ENCODE measurements at places on chromosomes 13 and 19.

GRCh38 chr19:1449467-1450442, at the start of gene APC2:
Gene APC2, plus strand, starts transcription at chr19:1450121. Its CDS starts 2,881 bp downstream, at chr19:1453002.
- DNase-seq: no peak

DNA sequence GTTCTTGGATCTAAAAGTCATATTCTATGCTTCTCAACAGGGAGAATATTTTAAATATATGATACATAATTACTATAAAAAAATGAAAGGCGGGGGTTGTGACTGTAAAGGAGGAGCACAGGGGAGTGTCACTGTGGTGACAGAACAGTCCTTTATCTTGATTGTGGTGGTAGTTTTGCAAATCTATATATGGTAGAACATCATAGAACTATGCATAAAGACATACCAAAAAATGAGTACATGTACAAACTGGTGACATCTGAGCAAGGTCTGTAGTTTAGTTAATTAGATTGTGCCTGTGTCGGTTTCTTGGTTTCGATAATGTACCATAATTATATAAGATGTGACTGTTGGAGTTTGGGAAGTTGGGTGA, 38.7 kb upstream of the GARRE1 start:
- DNase-seq: no peak

- no peak for DNase-seq
Measured at GRCh38 chr13:83515268-83516015, 366.8 kb downstream of the SLITRK1 start.

- DNase-seq: no peak
Measured at GRCh38 chr19:12098040-12098439, 33.5 kb downstream of the ZNF844 start.

GRCh38 chr19:28846094-28846812, 366.7 kb downstream of the UQCRFS1 start:
- no peak for DNase-seq

GRCh38 chr19:49149652-49150105, 5.5 kb downstream of the HRC start:
- DNase-seq: no peak

DNA sequence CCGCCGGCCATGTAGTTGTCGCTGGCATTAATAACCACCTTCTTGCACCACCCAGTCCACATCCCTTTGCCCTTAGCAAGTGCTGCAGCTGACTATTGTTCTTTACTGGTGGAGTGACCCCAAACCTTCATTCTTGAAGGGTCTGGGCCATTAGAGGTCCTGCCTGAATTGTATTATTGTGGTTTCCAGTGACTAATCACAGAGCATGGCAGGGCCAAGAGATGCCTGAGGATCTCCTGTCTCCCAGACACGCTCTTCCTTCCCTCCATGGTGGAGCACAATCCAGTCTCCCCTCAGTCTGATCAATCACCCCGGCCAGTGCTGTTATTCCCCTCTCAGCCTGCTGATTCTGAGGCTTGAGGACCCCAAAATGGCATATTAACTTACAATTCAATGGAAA, 39.0 kb downstream of the C1QTNF9 start:
- DNase-seq: no peak

GRCh38 chr13:92260363-92260762, 861.9 kb downstream of the GPC5 start:
- no peak for DNase-seq

DNA sequence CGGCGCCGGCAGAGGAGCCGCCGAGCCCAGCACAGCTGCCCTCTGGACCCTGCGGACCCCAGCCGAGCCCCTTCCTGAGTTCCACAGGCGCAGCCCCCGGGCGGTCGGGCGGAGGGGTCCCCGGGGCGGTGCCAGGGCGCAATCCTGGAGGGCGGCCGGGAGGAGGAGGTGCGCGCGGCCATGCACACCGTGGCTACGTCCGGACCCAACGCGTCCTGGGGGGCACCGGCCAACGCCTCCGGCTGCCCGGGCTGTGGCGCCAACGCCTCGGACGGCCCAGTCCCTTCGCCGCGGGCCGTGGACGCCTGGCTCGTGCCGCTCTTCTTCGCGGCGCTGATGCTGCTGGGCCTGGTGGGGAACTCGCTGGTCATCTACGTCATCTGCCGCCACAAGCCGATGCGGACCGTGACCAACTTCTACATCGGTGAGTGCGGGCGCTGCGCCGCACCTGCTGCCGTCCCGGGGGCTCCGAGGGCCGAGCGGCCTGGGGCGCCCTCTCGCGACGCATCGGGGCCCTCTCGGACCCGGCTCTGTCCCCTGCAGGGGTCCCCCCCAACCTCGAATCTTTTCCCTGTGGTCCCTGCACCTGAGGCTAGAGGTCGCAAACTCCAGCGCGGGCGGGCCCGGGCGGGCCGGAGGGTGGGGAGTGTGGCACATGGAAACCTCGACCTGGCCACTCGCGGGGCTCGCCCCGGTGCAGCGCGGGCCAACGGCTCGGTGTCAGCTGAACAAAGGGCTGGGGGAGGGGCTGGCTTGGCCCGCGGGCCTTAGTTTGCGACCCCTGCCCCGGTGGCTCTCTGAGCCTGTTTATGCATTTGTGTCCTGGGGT, at the start of gene KISS1R:
Gene KISS1R, plus strand, starts transcription at position 11 of the 829 bp plus-strand sequence. Its CDS starts 170 bp downstream, at position 181.
- no peak for DNase-seq

DNA sequence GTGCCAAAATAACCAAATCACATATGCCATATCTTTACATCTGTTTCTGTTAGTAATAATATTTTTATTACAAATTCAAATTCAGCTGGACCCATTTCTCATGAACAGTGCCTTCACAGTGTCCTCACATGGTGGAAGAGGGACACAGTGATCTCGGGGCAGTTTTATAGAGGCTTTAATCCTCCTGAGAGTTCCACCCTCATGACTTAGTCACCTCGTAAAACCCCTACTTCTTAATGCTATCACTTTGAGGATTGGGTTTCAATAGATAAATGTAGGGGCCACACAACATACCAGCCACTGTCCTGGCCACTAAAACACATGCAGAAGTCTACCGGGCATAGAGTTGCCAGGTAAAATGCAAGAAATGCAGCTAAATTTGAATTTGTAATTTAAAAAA, 201.5 kb downstream of the MYO16 start:
- no peak for DNase-seq

DNA sequence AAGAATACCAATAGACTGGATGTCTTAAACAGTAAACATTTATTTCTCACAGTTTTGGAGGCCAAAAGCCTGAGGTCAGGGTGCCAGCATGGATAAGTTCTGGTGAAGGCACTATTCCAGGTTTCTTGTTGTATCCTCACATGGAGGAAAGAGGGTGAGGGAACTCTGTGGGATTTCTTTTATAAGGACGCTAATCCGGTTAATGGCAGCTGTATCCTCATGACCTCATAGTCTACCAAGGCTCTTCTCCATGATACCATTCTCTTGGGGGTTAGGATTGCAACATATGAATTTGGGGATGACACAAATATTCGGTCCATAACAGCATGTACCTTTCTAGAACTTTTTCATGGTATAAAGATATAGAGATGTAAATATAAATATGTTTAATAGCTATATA, 412.0 kb downstream of the LMO7 start:
- no peak for DNase-seq

GRCh38 chr19:47794526-47794925, 9.8 kb downstream of the TPRX1 start:
- no peak for DNase-seq

GRCh38 chr13:24261566-24261965, 47.8 kb upstream of the C1QTNF9 start:
- DNase-seq: peak; percentile 44

GRCh38 chr13:44780591-44781280, 204.6 kb upstream of the TSC22D1 start:
- no peak for DNase-seq

- no peak for DNase-seq
Measured at GRCh38 chr13:96743296-96744089, 250.8 kb downstream of the OXGR1 start.

DNA sequence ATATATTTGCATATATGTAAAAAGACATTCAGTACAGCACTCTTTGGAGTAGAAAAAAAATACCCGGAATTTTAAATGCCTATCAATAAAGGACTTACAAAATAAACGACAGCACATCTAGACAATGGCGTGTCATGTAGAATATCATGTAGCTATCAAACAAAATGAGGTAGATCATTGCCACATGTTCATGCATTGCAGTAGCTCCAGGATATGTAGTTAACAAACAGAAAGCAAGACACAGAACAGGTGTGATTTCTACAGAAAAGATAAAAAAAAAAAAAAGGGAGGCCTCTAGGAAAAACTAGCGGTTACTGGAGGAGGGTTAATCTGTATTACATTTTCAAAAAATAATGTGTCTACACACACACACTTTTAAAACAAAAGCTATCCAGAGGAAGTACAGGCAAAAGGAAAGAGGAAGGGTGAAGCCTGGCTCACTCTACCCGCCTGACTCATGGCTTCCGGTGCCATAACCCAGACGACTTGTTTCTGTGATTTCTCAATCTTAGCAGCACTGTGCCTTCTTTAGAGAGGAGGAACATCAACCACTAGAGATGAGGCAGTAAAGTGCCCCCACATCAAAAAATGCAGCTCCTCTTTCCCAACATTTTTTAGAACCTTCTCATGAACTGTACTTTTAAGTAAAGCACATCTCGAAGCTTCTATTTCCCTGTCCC, 6.9 kb downstream of the KCTD12 start:
- peak; percentile 32 for DNase-seq

DNA sequence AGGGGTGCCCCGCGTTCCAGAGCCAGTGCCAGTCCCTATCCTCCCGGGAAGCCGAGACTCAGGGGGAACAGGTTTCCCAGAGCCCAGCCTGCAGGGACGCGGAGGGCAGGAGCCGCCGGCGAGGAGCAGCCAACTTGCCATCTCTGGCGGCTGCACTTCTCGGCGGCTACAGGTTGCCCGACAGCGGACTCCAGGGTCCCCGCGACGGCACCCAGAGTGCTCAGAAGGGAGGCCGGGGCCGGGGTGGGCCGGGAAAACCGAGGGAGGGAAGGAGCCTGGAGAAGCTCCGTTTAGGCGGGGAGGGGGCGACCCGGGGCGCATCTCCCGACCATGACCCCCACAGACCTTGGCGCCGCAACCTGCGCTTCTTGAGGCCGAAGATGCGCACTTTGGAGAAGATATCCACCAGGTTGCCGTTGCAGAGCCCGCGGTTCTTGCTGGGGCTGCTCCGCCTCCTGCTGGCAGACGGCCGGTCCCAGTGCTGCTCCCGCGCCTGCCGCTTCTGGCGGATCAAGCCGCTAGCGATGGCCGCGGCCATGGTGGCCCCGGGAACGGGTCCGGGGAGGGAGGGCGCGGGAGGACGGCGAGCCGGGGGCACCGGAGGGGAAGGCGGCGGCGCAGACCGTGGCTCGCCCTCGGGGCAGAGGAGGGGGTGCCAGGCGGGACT, 463.8 kb downstream of the ITGBL1 start:
- no peak for DNase-seq

DNA sequence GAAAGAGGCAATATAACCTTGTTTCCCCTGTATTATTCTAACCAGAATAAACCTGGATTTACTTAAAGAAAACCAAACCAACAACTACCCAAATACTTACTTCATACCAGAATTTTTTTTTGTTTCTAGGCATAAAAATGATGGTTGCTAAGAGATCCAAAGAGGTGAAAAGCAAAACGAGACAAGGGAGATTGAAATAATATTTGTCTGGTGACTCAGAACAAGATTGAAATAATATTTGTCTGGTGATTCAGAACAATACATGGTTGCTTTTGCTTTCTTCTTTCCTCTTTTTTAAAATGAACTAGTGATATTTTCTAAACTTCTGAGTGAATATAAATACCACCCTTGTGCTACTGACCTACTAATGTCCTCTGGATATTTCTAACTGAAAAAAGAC, 592.9 kb downstream of the KCTD12 start:
- no peak for DNase-seq

DNA sequence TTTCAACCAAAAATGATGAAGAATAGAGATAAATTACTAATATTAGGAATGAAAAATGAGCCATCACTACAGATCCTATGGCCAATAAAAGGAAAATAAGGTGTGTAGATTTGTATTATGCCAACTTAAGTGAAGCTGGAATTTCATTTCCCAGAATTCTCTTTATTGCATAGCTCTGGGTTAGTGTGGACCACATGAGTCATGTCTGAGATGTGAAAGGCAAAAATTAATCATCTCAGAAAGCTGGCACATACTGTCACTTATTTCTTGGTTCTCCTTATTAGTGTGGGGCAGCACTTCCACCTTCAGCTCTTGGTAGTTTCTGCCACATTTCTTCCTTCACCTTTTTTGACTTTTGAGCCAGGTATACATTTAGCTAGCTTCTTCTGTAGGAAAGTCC, 82.6 kb downstream of the KATNAL1 start:
- DNase-seq: no peak

DNA sequence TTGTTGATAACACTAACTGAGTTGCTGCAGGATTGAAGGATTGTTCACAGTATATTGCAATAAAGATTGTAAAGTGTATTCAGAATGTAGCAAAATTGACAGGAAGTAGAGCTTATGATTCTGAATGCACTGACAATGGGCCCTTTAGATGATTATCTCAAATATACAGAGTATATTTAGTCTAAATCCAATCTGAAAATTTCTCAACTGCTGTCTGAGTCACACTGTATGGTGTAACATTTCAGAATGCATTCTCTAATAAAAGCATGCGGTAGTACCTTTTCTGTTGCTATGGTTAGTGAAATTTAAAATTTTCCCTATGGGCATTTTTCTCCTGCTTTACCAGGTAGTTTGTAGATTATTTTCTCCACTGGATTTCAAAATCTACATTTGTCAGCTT, 365.2 kb downstream of the PCDH17 start:
- DNase-seq: no peak

- no peak for DNase-seq
Measured at GRCh38 chr19:48254529-48254970, 1.2 kb downstream of the CARD8 start.

DNA sequence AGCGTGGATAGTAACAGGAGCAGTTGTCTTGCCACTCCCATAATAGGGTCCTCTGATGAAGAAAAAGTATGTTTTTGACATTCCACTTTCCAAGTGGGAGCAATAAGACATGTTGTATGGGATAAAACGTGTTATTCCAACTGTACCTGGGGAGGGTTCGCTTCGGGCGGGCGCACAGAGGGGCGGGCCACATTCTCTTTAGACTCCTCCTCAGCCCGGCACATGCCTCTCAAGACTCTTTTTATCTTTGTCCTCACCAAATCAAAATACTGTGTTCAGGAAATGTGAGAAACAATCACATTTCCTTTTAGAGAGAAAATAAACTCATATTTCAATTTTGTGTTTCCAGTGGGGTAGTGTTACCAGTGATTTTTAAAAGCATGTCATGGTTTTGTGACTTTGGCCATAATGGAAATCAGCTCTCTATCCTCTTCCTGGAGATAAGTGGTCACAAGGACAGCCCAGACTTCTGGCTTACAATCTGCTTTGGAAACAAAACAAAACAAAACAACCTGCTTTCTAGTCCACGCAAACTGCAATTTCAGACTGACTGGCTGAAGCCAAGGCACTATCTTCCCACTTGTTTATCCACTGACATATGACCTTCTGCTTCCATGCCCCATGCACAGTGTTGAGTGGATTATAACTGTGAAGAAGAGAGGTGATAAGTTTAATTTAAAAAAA, 276.1 kb downstream of the NALCN start:
- DNase-seq: no peak
